ENCODE measurements at places on chromosomes 7 and 10.

DNA sequence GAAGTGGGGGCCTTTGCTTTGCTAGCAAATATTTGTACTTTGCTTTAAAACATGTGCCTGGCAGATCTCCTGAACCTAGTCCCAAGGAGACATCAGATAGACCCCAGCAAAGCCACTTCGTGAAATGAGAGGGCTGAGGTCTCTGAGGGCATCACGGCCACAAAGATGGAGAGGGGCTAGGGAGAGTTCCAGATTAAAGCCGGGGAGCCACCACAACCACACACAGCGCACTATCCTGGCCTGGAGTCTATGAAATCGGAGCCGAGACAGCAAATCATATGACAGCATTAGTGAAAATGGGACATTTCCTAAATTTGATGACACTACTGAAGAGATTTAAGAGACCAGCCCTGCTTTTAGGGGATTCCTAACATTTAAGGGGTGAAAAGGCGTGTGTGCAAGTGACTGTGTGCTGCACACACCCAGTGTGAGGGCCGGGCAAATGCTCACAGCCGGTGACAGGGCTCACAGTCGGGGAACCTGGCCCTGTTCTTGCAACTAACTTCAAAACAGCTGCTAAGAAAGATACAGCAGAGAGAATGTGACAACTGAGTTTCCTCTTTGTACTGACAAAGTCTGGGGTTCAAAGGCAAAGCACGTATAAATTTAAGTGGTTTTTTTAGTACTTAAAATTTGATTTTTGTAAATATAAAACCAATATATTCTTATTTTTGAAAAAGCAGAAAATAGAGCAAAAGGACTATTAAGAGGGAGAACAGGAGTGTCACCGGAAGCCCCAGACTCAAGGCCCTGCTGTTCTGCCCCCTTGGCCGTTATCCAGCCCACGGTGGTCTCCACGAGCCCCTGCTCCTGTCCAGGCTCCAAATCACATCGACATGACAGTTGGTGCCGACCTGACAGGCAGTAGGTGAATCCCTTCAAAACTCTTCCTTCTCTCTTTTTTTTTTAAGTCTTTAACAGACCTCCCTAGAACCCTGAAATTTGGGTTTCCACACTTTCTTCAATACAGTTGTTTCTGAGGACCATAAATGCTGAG, 49.5 kb downstream of the VIPR2 start:
- H3K36me3 ChIP-seq = no peaks in the 10 kb centered on the region
- H3K4me3 ChIP-seq = no peak overlapping the region
- H3K4me1 ChIP-seq = no peaks in the 10 kb centered on the region
- DNase-seq = no peak
- H3K27me3 ChIP-seq = no peaks in the 10 kb centered on the region

- no peak for DNase-seq
- peak overlapping the region; percentile 39 for H3K27ac ChIP-seq
- H3K27me3 ChIP-seq = peaks cover 3% of the 10 kb centered on the region
- no peaks in the 10 kb centered on the region for H3K36me3 ChIP-seq
- H3K4me3 ChIP-seq = no peak overlapping the region
Observed at GRCh38 chr10:123870260-123870659, 21.3 kb downstream of the CPXM2 start.

GRCh38 chr10:102644066-102644645, at the start of gene TRIM8:
TSS of gene TRIM8 (plus strand) at chr10:102644479. CDS start at chr10:102644618, 139 bp downstream.
- peak within 1 kb of the TSS; percentile 79 for H3K4me3 ChIP-seq
- H3K27me3 ChIP-seq = no peaks in the 10 kb centered on the region
- peaks cover 37% of the 10 kb centered on the region for H3K36me3 ChIP-seq
- H3K4me1 ChIP-seq = peaks cover 27% of the 10 kb centered on the region

DNA sequence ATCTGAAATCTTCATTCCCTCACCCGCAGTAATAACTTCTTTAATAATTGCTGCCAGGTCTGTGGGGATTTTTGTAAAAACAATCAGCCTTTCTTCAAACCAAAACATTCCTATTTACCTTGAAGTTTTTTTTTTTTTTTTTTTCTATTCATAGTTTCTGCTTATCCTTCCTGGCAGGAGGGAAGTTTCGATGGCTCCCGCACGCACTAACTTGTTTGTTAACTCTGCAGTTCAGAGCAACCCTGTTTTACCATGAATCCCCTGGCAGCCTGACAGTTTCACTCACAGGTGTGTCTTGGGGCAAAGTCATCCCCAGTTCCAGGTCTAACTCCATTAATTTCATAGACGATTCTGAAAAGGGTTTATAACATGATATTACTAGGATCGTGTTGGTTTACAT, 149.3 kb downstream of the KLF6 start:
- no peak overlapping the region for H3K27ac ChIP-seq
- H3K27me3 ChIP-seq = no peaks in the 10 kb centered on the region
- H3K36me3 ChIP-seq = no peaks in the 10 kb centered on the region
- DNase-seq = no peak
- H3K4me1 ChIP-seq = peaks cover 2% of the 10 kb centered on the region

DNA sequence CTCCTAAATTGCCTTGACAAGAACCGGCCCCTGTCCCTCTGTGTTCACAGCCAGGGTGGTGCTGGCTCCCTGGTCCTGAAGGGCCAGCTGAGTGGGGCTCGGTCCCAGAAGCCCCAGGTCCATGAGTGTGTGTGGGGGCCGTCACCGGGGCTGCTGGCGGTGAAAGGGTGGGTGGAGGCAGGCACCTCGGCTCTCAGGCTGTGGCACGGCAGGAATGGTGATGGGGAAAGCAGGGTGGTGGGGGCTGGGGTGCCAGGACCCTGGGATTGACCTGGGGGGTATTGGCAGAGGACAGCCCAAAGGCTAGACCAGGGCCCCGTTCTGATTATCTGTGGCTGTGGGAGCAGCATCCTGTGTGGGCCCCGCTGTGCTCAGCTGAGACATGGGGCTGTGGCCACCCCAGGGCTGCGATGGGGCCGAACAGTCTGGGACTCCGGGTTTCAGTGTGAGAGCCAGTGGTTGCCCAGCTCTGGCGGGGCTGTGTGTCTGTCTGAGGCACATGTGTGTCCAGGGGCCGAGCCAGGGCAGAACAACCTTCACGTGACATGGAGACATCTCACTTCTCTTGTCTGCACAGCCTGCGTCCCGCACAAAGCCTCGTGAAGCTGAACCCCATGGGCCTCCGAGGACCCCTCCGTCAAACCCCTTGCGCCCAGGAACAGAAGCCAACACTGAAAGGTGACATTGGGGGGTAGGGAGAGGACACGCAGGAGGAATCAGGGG, 144.2 kb downstream of the ELFN1 start:
- H3K4me3 ChIP-seq = no peak overlapping the region
- H3K4me1 ChIP-seq = peaks cover 10% of the 10 kb centered on the region
- no peak for DNase-seq
- no peaks in the 10 kb centered on the region for H3K27me3 ChIP-seq

All from mesenchymal stem cell (in vitro differentiated cells and primary cell).